ENCODE measurements at places on chromosomes 3 and 15. TPM values are rescaled to one million over a fixed set of nuclear protein-coding genes. Genes with fewer than 3 reads are reported as not detected.

GRCh38 chr3:12907296-12907695 is 65.9 kb upstream of the RPL32 start:
- DNase-seq, result no peak

The IL17RE gene
- total RNA-seq, result 11.8 TPM

DNA sequence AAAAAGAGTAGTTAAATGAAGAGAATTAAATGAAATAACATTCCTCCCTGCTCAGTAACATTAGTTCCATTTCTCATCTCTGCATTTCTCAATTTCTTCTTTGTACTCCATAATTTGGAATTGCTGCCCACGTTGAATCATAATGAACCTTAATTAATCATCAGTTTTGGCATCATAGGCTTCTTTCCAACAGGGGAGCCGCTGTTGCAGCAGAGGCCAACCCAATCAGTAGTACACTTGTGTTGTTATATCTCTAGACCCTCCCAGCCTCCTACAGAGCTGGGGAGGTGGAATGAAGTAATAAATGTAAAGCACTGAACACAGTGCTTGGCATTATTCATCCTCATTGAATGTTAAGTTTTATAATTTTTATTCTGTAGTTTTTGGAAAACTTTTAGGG is 240.7 kb downstream of the CHST2 start:
- no peak for DNase-seq

DNA sequence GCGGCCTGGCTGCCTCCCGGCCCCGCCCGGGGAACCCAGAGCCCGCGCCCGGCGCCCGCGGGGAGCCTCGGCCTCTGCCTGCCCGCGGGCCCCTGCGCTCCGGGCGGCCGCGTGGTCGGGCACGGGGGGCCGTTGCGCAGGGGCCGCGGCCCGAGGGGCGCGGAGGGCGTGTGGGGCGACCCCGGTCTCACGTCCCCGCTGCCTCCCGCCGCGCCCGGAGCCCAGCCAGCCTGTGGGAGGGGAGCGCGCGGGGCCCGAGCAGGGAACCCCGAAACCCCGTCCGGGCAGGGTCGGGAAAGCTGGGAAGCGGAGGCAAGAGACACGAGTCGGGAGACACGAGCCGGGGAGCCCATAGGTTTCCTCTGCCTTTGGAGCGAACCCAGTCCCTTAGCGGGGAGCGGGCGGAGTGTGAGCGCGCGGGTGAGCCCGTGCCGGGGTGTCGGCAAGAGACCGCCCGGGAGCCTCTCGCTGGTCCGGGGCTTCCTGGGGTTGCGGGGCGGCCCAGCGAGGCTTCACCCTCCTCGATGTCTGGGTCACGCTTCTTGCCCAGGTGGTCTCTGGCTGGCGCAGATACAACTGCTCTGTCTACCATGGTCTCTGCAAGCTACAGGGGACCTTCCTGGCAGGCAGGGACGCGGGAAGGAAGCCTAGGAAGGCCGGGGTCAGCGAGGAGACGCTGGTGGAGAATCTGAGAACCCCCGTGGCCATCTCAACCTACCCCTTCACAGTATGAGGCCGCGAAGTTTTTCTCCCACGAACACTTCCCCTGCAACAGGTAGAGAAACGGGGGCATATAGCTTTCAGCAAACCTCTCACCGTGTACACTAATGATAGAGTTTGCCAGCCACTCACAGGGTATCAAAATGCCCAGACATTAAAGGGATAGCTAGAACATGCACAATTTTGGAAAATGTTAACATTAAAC is 586 bp downstream of the LRRK1 start:
- no peak for DNase-seq

DNA sequence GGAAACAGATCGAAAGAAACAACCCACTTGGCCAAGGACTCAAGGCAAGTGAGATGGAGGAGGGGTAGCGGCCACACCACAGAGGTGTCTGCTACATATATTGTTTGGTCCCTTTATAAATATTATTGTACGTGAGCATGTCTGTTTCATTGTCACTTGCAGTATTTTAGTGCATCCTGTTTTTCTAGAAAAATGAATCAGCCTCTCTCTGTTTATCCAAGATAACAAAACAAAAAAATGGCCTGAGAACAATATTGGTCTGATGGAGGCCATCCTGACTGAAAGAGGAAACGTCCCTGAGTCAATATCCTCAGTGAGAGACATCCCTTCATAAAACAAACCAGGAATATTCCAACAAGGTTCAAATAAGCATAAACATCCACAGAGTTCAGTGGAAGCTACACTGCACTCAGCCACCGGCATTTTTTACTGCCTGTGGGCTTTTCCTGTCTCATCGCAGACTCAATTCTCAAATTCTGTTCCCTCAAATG is 42.0 kb downstream of the WWTR1 start:
- no peak for DNase-seq

Data from omental fat pad (tissue), 4 donors.